ENCODE measurements at places on chromosomes 5 and 9.

GRCh38 chr9:108181441-108181840, 674.3 kb downstream of the ACTL7B start:
- DNase-seq, result no peak

- DNase-seq, result peak; percentile 79
Measured at GRCh38 chr5:112776301-112776856, 38.7 kb downstream of the APC start.

GRCh38 chr5:14035859-14036503, 91.5 kb upstream of the DNAH5 start:
- DNase-seq, result peak; percentile 99

DNA sequence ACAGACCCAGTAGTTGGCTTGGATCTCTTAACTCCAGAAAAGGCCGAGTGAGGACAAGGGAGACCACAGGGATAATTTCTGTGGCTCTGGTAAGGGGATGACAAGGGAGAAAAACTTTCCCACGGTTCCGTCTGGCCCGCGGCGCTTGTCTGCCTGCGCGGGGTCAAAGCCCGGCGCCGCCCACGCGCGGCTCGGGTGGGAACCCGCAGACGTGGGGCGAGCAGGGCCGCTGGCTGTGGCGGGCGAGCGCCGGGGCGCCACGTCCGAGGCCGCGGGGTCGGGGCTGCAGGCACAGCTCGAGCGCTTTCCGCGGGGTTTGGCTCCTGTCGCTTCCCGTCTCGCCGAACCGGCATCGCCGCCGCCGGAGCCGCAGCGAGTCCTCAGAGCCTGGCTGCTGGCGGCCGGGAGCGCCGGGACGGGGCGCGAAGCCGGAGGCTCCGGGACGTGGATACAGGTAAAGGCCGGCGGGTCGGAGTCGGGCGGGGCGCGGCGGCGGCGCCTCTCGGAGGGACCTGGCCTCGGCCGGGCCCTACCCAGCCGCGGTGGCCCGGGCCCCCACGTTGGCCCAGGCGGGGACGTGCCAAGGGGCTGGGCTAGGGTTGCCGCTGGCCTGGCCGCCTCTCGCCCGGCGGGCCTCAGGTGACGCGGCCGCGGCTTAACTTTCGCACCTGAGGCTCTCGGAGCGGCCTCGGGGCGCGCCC, at the start of gene RNF180:
RNF180 (plus strand) TSS at position 344 of the 701 bp plus-strand sequence. CDS start 34,965 bp downstream, outside the sequence.
- DNase-seq, result peak; percentile 19
